Astrocyte (in vitro differentiated cells and primary cell): ENCODE measurements at places on chromosomes 2 and 18. TPM values are rescaled to one million over a fixed set of nuclear protein-coding genes. Genes with fewer than 3 reads are reported as not detected.
A peak's percentile ranks its signal among the peaks of the same experiment; 100 is the strongest.

TPO gene
- total RNA-seq: not detected in 2 replicates

DNA sequence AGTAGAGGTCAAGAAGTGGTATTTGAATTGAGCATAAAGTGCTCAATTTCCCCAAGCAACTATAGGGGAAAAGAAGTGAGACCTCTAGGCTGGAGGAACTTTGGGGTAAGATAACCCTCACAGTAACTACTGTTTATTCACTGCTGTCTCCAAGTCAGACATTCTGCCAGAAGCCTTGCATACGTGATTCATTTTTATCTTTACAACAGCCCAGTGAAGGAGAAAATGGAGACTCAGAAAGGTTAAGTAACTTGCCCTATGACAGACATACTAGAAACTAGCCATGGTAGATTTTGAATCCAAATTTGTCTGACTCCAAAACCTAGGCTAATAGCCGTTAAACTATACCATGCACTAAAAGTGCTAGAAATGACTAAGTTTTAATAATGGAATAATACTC is 28.4 kb downstream of the DNAJC10 start:
- no peak overlapping the region for H3K4me3 ChIP-seq
- DNase-seq: peak; percentile 22
- no peak overlapping the region for H3K27ac ChIP-seq
- no peaks in the 10 kb centered on the region for H3K4me1 ChIP-seq
- H3K36me3 ChIP-seq: peaks cover 38% of the 10 kb centered on the region
- H3K27me3 ChIP-seq: no peaks in the 10 kb centered on the region

TM4SF20 gene
- total RNA-seq: not detected in 2 replicates

DNA sequence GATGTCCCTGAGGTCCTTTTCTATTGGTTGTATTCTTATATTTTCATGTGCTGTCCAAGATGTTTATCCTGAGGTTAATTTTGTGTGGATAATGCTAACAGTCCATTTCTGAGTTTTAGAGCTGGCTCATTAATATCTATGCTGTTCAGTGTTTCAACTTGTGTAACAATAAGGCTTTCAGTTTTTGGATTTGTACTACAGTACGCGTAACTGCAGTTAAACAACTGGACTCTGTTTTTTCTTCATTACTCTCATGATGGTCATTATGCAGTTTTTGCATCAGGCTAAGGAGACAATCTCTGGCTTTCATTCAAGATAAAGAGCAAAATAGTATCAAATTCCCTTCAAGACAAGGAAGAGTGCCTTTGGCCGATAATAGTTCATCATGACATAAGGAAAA is 1364.8 kb downstream of the DPP10 start:
- H3K27ac ChIP-seq: no peak overlapping the region
- no peak overlapping the region for H3K4me3 ChIP-seq
- no peak for DNase-seq
- H3K36me3 ChIP-seq: no peaks in the 10 kb centered on the region
- no peaks in the 10 kb centered on the region for H3K4me1 ChIP-seq
